NCI-H1092 treated with DMSO at 0.1 percent for 48 hours (cell line): ENCODE measurements at places on chromosomes 2 and 18.

DNA sequence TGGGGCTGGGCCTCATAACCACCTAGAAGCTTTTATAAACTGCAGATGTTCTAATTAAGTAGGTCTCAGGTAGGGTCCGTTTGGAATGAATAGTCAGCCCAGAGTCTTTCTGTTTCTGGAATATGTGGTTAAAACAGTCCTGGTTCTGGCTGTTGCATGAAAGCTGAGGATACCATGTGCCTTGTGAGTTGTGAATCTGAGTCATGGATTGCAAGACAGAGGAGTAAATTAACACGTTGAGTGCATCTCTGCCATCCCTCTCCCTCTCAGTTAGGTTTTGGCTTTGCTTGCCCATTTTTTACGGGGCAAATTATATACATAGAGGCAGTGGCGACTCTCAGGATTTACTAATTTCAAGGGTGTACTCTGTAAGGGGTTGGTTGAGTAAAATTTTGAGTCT is 59.1 kb downstream of the NCK2 start:
- peak; percentile 79 for DNase-seq

DNA sequence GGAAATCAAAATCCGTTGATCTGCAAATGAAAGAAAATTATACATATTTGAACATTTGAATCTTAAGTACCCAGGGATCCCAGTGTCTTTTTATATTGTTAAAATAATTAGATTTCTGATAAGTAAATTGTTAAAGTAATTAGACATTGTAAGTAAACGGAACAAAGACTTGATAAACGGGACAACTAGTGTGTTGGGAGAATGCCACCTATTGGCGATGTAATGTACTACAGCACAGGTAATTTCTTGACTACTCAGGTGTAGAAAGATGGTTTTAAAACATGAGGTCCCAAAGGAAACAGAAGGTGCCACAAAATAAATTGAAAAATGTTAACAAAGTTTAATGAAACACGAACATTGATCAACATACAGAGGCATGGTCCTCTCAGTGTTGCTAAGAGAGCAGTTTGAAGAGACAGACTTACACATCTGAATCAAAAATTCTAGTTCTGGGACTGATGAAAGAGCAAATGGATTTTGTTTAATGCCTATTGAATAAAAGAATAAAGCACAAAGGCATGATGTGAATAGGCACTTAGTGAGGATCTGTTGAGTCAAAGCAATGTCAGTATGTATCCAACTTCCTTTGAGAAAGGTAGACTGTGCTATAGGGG is 103.4 kb upstream of the RASGRP3 start:
- DNase-seq, result peak; percentile 23

- DNase-seq, result no peak
These were observed 167.3 kb downstream of the IKZF2 start for GRCh38 chr2:212984129-212984528.

GRCh38 chr18:58694720-58695468 is 23.6 kb downstream of the MALT1 start:
- no peak for DNase-seq

GRCh38 chr18:49020129-49020528 is 69.4 kb upstream of the SMAD7 start:
- no peak for DNase-seq

- DNase-seq, result peak; percentile 87
These were observed 11.1 kb upstream of the SCG2 start for GRCh38 chr2:223613017-223613950.

DNA sequence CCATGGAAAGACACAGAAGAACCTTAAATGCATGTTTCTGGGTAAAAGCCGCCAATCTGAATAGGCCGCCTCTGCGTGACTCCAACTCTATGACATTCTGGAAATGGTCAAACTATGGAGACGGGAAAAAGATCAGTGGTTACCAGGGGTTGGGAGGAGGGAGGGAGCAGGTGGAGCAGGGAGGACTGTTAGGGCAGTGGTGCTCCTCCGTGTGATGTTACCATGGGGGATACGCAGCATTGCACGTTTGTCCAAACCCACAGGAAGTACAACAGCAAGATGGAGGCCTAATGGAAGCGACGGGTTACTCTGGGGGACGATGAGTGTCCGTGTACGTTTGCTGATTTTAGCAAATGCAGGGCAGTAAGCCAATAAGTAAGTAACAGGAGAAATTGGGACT is 17.2 kb downstream of the TMEM18 start:
- no peak for DNase-seq

GRCh38 chr18:31046916-31047315 is 4.4 kb upstream of the DSC3 start:
- no peak for DNase-seq

DNA sequence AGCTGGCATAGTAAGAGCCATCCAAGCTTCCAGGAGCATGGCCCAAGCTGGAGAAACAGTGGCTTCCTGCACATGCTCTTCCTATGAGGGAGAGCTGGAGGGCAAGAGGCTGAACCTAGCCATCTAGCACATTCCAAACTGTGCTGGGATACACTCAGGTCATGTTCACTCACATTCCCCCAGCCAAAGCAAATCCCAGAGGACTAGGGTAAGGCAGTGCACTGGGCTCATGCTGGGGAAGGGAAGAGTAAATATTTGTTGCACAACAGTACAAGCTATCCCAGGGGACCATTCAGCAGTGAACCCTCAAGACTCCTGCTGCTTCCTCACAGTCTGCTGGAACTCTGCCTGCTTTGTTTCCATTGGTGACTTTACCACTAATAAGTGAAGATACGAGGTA is 20.7 kb upstream of the GYPC start:
- no peak for DNase-seq

DNA sequence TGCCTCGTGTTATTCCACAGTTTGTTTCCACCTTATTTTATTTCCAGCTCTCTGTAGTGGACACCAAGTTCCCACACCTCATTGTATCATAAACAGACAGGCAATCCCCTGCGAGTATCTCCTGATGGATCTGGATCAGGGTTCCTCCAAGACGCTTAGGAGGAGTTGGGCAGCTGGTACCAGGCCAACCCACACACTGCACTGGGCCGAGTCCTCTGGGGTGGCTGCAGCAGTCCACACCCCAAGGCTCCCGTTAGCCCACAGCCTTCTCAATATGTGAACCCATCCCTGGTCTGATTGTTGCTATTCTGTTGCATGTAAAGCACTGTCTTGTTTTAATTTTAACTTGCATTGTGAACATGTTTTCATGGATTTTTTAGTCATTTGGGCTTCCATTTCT is 178.8 kb upstream of the RAB6C start:
- DNase-seq, result no peak

- no peak for DNase-seq
These were observed 146.9 kb downstream of the MEMO1 start for GRCh38 chr2:31863867-31864266.

DNA sequence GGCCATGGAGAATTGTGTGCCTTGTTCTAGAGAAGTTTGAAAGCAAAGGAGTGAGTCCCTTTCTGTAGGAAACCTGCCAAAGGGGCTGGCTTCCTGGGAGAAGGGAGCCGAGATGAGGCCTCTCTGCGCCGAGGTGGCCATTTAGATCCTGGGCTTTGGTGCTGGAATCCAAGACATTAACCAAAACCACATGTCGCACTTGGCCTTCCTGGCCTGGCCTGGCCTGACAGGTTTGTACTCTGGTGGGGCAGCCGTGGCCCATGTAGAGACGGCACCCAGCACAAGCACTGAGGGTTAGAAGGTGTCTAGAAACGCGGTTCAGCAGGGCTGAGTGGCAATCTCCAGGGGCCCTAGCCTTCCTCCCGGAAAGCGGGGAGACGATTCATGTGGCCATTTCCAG is 7.1 kb downstream of the CNNM3 start:
- DNase-seq, result no peak

DNA sequence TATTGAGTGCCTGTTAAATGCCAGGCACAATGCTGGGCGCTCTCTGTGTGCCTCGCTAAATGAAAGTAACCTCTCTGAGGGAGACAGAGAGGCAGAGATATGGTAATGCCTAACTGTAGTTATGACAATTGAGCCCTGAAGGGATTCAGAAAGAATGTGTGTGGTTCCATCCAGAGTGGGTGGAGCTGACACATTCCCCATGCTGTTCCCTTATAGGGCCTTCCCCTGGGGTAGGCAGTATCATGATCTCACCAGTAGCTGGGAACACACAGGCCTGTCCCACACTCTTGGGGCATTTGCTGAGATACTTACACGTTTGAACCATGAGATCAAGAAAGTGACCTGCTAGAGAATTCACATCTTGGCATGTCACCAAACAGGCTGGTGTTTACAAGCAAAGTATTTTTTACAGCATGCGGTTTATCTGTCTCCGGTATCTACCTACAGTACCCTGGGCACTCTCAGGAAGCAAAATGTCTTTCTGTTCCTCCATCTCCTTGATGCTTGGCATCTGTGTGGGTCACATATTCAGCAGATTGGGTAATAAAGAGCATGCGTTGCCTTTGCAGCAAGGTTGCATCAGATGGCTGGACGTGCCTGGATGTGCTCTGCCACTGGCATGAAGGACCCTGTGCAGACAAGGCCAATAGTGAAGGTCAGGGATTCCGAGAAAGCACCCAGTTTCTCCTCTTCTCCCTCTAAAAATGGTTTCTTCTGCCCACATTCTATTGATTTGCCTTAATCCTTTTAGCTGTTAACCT is 9.4 kb downstream of the CTIF start:
- no peak for DNase-seq
